ENCODE measurements at places on chromosomes 12 and 14.

DNA sequence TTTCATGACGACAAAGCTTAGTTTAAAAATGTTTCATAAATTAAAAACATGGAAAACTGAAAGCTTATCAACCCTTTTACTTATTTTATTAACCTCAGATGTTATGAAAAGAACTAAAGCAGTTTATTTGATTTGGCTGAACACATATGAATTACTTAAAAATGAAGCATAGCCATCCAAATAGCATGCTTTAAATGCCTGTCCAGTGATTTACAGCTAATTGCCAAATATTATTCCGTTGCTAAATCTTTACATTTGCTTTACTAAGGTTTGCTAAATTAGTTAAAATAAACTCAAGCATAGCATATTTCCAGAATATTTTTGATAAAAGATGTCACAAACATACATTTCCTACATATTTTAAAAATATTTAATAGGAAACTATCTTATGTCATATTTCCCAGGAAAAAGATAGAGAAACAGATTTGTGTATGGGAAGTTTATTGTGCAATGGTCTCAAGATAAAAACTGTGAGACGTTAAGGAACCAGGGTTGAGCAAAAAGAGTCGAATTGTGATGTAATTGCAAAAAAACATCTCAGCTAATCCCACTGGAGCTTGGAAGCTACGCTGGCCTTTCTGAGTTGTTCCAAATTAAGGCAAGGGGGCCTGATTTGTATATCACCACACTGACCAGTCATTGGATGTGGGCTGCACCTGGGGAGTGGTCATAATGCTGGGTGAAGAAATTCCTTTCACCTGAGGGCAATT, 25.8 kb downstream of the GPR135 start:
- peak; percentile 82 for DNase-seq

- no peak for DNase-seq
Measured at GRCh38 chr14:100299238-100299560, 7.0 kb downstream of the SLC25A29 start.

DNA sequence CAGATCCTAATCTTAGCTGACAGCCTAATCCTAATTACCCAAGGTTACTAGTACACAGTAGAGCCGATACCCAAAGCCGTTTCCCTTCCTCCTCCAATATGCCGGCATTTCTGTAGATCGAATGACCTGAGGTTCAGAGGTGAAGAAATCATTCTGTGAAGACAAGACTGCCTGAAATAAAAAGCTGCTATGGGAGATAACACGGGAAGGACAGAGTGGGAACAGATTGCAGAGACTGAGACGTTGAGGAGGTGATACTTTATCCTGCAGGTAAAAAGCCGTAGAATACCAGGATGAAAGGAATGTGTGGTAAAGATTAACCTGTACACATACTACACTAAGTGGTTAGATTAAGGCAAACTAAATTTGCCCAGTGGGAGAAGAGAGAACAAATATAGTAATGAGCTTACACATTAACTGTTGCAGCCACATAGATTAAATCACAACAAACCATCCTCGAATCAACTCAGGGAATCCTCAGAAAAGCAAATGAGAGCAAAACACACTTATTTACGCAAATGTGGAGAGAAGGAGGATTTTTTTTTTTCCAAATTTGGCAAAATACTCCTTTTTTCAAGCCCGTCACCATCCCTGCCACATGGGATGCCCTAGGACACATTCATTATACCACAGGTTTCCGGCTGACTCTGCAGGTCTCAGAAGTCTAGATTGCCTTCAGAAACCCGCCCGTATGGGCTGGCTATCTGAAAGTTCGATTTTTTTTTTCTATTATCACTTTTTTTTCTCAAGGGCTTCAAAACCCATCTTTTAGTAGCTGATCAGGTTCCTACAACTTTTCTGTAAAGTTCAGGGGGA, 188.0 kb downstream of the TTC8 start:
- DNase-seq, result no peak

DNA sequence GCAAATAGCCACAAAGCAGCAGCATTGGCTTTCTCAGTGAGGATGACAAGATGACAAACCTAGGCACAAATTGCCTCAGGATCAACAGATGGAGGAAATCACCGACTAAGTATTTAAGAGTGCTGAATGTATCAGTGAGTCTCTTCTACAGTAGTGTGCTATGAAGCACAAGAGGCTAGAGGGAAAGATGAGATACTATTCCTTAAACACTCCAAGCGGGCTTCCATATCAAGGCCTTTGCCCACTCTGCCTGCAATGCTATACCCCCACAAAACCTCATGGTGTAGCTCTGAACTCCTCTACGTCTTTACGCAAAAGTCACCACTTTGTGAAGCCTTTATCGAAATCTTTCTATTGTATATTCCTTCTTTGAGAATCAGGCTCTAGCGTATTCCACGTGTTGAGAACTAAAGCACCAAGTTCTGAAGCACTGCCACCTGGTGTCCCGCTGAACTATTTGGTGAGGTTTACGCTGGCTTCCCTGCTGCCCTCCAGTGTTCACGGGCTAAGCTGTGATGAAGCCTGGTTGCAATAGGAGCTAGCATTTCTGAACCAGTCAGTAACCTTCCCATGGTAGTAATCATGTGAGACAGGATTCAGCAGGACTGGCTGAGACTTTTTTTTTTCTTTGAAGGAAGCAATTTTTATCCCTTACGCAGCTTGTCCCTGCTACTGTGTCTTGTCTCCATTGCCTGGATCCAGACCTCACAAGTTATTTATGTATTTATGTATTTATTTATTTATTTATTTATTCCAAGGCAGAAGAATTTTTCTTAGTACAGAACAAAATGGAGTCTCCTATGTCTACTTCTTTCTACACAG, 426.5 kb upstream of the OR4E1 start:
- peak; percentile 67 for DNase-seq

DNA sequence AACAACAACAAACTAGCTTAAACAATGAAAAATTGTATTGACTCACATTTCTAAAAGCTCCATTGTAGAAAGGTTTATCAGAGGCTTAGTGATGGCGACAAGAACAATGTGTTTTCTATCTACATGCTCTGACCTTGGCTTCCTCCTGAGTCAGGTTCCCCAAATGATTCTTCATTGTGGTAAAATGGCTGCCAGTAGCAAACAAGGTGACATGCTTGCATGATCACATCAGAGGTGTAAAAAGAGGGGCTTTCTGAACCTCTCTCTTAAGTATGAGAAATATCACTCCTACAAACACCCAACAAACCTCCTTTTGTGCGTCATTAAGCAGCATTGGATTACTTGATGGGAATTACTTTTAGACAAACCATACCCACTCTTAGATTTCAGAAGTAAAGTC, 252.4 kb upstream of the SYT1 start:
- DNase-seq, result no peak

DNA sequence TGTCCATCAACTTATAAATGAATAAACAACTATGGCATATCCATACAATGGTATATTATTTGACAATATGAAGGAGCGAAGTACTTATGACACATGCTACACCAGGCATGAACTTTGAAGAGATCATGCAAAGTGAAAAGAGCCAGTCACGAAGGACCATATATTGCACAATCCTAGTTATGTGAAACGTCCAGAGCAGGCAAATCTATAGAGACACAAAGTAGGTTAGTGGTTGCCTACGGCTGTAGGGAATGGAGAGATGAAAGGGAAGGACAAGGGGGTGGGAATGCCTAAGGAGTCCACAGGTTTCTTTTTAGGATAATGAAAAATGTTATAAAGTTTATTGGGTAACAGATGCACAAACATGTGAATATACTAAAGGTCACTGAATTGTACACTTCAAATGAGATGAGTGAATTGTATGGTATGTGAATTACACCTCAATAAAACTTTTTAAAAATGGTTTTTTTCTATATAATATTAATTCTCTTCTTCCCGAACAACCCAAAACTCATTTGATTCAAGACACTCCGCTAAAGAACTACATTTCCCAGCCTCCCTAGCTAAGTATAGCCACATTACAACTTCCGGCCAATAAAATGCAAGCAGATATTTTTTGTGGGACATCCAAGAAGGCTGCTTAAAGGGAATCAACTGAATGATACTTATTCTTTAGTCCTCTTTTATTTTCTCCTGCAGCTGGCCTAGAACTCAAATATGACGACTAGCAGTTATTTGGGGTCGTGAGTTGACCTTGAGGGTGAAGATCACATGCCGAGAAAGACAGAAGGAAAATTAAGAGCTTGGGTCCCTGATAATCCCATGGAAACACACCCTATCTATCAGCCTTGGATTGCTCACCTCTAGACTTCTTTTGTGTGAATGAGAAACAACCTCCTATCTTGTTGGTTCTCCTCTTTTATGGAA, 187.2 kb downstream of the TTC8 start:
- no peak for DNase-seq

GRCh38 chr12:3119192-3119755, 42.1 kb downstream of the TSPAN9 start:
- DNase-seq, result peak; percentile 54

GRCh38 chr14:49989966-49990365, 97.1 kb downstream of the ARF6 start:
- no peak for DNase-seq

- no peak for DNase-seq
Measured at GRCh38 chr12:110344657-110345056, 58.9 kb downstream of the ANAPC7 start.

DNA sequence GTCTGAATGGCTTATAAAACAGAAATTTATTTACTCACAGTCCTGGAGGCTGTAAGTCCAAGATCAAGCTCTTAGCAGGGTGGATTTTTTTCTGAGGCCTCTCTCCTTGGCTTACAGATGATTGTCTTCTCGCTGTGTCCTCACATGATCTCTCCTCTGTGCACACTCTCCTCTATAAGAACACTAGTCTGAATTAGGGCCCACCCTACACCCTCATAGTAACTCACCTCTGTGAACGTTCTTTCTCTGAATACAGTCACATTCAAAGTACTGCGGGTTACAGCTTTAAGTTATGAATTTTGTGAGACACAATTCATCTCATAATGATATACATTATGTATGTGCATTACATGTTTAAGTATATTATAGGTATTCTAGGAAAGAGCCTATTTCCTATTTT, 135.7 kb upstream of the ATXN7L3B start:
- DNase-seq, result no peak

- no peak for DNase-seq
Measured at GRCh38 chr12:59675461-59675860, 79.6 kb downstream of the SLC16A7 start.

- DNase-seq, result no peak
Measured at GRCh38 chr14:86166541-86166940, 636.6 kb downstream of the FLRT2 start.

GRCh38 chr12:13023811-13024530, 20.2 kb upstream of the FAM234B start:
- DNase-seq, result peak; percentile 81

DNA sequence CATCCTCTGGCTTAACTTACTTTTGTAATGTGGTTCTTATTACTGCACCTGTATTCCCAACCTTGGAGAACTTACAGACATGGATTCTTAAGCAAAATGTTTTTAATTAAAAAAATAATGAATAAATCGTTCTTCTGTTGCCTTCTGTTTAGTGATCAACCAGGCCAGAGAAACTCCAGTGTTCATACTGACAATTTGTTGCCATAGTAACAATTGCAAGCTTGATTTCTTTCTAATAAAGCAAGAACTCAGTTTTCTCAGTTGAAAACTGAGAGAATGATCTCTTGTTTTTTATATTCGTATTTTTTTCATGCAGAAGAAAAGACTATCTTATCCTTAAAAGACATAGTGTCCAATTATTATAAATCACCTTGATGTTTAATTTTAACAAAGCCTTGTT, 106.5 kb upstream of the LMNTD1 start:
- DNase-seq, result no peak

DNA sequence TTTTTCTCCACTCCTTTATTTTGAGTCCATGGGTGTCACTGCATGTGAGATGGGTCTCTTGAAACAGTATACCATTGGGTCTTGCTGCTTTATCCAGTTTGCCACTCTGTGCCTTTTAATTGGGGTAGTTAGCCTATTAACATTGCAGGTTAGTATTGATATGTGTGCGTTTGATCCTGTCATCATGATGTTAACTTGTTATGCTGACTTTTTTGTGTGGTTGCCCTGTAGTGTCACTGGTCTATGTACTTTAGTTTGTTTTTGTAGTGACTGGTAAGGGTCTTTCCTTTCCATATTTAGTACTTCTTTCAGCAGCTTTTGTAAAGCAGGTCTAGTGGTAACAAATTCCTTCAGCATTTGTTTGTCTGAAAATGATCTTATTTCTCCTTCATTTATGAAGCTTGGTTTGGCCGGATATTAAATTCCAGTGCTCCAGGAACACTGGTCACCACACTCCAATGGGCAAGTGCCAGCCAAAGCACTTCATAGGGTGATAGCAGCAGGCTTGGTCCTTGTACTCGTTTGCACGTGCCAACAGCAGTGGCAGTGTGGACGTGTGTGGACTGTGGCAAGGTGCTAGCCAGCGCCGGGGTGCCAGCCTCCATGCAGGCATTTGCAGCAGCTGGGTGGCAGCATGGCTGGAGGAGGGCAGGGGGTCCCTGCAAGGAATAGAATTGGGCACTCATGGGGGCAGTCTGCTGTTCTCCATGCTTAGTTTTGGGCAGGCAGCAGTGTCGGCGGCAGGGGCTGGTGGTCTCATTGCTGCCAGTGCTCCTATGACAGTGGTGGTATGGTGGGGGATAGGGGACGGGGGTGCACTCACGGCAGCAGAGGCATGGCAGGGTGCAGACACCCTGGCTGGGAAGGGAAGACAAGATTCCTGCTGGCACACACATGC, 53.5 kb downstream of the FRS2 start:
- DNase-seq, result no peak

DNA sequence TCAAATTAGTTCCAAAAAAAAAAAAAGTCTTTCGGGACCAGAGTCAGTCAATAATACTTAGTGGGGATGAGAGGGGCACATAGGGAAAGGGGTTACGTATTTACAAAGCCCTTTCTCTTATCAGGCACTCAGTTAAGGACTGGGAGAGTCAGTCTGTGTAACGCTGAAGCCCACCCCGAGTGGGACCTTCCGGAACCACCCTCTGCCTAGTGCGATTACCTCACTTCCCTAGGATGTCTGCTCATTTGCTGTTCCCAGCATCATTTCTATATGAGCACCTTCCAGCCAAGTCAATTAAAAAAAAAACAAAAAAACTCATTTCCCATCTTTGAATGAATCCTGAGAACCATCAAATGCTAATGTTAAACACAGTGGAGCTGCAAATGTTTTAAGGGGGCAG, 76.9 kb downstream of the BMP4 start:
- no peak for DNase-seq

Measured in iris pigment epithelial cell (primary cell).